ENCODE measurements at places on chromosomes 7 and 10.

DNA sequence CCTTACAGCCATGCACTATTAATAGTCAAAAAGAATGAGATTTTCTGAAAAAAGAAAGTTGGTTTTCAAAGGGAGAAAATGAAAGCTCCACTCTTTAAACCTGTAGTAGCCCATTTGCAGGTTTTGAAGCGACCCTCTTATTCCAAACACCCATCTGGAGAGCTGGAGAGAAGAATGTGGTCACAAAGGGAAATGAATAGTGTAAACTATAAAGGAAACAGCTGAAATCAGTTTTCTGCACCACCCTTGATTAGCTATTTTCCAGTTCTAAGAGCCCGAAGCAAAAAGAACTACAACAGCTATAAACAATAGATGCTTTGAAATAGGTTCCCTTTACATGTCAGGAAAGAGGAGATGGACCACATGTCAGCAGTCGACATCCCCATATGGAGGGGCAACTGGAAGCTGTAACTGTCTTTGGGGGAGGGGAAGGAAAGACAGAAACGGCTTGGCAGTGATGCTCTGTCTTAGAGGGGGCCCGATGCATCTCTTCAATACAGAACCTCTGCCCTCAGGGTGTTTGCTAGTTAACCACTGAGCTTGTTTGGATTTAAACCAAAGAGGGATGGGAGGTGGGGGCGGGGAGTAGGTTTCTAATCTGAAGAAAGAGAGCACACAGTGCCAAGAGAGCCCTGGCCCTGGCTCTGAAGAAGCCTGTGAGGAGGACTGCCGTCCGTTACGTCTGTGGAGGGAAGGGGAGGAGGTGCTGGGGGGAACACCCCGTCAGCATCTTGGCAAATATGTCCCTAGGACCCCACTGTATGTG, 55.3 kb downstream of the CPVL start:
- no peak for DNase-seq

GRCh38 chr10:44261296-44261695, 123.6 kb downstream of the CXCL12 start:
- DNase-seq: no peak

DNA sequence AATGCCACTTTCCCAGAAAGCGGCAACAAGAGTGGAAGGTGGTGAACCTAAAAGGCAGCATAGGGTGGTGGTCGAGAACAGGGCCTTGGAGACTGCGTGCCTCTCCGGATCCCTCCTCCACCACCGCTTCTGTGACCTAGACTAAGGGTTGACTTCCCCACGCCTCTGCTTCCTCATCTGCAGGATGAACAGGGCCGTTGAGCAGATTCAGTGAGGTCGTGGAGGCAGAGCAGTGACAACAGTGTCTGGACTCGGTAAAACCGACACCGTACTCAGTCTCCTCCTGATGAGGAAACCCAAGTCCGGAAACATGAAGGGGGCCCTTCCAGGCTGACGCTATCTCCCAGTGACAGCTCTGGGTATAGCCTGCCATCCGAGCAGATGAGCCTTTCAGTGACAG, 162.6 kb downstream of the CELF2 start:
- no peak for DNase-seq

DNA sequence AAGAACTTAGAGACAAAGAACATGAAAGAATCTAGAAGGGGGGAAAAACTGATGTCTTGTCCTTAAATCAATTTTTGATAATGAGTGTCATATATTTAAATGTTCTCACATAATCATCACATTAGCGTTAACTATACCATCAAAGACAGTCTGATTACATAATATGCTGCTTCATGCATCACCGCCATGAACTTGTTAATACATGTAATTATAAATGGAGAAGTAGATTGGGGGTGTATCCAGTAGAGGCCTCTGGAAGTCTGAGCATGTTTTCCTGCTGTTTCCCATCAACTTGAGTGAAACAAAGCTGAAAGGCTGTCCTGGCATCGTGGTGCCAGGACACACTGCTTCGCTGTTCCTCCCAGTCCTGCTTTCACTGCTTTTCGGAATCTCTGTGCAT, 48.2 kb downstream of the PRLHR start:
- DNase-seq: no peak

DNA sequence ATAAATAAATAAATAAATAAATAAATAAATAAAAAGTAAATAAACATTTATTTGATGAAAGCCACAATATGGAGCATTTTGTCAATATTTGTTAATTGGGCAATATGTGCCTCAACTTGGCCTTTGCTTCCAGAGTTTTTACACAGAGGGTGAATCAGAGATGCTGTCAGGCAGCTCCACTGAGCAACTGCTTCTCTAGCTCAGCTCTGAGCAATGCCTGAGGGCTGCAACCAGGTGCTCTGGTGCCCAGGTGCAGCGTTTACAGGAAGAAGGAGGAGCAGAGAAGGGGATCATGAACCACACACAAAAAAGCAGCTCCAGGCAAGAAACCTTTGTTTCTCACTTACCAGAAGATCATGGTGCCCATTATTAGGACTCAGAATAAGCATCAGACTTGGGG, 876.2 kb upstream of the AUTS2 start:
- DNase-seq: no peak

DNA sequence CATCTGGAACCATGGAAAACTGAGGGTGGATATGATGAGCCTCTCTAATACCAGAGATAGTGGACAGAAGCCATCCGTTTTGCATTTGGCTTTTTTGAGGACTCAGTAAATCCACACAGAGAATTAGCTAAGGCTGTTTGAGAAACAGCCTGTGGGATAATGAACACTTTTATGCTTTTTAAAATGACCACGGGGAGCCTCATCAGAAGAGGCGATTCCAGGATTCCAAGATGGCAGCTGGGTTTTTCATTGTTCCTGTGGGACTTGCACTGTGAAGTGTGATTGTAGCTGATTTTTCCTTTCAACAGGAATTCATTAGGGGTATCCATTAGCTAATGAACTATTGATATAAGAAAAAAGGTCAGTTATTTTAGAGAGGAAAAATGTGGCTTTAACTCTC, 353.2 kb downstream of the AUTS2 start:
- DNase-seq: no peak

DNA sequence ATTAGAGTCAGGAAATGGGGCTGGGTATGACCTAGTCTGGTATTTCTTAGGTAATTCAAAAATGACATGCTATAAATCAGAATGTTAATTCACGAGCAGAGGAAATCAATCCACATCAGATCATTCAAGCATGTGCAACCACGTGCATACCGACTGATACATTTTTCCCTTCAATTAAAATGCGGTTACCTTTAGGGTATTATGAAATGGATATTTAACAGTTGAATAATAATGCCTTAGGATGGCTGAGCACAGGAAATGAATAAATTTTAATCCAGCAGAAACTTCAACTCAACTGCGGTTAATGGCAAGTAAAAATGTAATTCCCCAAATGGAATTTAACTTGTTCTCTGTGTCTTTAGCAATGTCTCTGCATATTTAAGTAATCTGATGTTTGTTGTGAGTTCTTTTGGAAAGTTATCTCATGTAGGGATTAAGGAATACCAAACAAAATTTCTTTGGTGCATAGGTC, 9.2 kb downstream of the CPA2 start:
- no peak for DNase-seq

DNA sequence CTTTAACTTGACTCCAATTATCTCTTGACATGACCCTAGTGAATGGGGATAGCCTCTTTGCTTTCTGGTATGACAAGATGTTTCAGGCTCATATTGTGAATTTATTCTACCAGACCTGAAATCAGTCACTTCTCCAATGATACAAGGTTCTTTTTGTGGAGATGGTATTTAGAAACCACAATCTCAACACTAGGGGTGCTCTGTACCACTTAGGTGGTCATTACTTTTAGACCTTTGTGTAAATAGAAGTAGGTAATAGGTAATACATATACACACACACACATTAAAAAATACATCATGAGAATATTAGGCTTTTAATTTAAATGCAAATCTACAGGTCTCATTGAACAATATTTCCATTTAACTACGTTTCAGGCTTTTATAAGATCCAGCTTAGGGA, 199.0 kb upstream of the RHOBTB1 start:
- DNase-seq: no peak

DNA sequence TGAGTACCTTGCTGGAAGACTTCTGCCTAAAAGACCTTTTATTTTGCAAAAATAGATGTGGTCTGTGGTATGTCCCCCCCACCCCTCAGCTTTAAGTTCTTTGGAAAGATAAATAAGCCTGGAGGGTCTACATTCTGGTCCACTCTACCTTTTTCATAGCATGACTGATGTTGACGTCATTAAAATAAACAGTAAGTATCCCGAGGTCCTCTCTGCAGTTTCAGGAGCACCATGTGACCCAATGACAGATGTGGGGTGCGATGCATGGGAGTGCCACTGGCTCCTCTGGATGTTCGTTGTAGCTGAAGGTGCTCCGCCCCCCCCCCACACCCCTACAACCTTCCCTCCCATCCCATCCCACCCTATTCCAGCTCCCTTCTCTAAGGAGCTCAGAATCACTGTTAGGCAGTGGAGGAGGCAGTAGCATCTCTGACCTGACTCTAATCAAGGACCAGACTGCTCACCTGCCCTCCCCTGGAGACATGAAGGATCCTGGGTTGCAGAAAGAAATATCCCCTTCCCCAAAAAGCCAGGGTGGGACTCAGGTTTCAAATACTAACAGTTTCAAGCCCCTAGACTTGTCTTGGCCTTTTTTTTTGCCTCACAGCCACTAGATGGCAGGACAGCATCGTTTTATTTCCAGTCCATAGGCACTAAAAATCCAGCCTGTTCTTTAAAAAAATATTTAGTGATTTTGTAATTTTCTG, 25.1 kb downstream of the CASP7 start:
- no peak for DNase-seq

GRCh38 chr10:113576852-113577251, 24.0 kb downstream of the HABP2 start:
- no peak for DNase-seq

DNA sequence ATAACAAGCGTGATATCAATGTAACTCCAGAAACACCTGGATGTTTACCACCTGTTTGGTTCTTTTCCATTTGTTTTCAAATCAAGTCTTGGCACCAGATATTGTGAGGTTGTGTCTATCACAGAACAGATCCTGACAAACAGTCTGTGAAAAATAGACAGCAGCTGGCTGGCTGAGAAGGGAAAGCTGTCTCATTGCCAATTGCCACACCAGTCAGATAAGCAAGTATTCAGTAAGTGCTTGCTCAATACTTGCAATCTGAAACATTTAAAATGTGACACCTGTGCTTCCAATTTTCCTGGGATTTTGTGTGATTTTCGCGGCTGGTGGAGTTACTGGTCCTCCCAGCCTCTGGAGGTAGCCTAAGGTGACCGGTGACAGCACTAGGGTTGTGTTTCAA, 147.9 kb upstream of the MYO3A start:
- DNase-seq: no peak

DNA sequence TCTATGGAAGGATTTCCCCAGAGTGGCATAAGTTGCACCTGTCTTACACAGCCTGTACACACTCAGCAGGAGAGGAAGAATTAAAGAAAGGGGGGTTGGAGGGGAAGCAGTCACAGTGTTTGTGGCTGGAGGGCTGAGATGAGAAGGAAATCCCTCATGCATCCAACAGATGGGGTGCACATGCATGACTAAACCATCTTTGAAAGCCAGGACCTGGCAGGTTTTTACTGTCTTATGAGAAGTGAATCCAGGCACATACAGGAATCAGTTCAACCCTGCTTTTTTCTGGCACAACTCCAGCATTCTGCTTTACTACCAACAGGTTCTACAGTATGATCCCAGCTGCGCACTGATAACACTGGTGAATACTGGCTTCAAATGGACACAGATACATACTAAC, 107.7 kb downstream of the CACNA2D1 start:
- no peak for DNase-seq

- no peak for DNase-seq
Measured at GRCh38 chr7:14552060-14552459, 350.5 kb downstream of the DGKB start.

- no peak for DNase-seq
Measured at GRCh38 chr7:99314504-99314903, 11.2 kb upstream of the ARPC1A start.

- no peak for DNase-seq
Measured at GRCh38 chr7:13037216-13037615, 349.8 kb downstream of the ARL4A start.

DNA sequence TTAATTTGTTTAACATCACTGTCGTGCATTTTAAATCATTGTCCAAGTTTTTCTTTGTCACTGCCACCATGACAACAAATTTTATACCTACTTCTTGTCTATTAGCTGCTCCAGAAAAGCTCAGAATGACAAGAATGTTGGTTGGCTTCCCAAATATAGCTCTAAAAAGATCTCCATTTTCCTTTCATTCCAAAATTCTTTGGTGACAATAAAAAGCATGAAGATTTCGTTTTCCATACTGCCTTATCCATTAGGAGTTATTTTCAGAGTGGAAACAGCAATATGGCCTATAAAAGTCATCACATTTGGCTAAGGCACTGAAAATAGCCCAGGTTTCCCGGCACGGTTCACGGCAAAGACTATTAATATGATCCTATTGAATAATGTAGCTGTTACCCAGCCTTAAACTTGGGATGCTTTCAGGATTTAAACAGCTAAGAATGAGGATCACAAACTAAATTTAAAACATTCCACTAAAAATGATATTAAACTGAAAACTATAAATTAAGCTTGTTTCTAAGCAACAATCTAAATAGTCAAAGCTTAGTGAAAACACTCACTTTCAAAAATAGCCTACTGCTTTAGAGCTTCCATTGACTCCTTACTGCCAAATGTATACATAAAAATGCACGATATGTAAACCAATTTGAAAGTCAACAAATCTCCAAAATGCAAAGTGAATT, 2.7 kb downstream of the CTTNBP2 start:
- DNase-seq: no peak

- DNase-seq: no peak
Measured at GRCh38 chr7:87934699-87935383, 790 bp downstream of the ADAM22 start.

DNA sequence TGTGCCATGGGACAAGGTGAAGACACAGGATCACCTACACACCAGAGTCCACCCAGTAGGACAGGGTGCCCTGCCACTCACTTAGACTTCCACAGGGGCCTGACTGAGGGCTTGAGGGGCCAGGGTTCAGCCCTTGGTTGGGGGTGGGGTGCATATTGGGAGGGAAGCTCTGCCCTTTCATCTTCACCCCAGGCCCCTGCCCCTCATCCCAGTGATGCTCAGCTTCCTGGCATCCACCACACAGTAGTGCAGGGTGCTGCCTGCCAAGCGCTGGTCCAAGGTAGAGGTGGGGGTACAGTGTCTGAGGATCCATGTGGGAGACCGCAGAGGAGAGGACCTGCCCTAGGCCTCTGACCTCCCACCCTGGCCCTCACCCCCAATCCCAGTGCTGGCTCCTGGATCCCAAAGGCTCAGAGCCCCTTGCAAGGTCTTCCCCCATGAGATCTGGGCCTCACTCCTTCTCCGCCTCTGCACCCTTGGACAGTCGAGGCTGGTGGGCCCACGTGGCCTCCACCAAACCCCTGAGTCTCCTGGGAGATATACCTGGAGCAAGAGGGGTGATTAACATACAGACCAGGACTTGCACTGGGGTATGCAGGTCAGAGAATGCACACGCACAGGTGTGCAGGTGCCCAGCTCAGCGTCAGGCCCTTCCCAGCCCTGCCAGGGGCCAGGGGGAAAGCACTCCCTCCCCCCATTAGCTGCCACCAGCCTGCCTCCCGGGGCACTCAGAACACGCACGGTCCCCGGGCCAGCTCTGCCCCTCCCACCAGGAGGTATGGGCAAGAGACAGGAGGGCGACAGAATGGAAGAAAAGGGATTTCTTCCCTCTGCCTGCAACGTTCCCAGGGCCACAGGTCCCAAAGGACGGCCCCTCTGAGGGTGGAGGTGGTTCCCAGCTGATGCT, 8.6 kb upstream of the IRF5 start:
- DNase-seq: no peak

- no peak for DNase-seq
Measured at GRCh38 chr10:94680544-94680943, 3.0 kb upstream of the CYP2C18 start.
